ENCODE measurements at places on chromosomes 13 and 19.

GRCh38 chr19:7654401-7654800 is 14.4 kb upstream of the RETN start:
- no peak for DNase-seq

DNA sequence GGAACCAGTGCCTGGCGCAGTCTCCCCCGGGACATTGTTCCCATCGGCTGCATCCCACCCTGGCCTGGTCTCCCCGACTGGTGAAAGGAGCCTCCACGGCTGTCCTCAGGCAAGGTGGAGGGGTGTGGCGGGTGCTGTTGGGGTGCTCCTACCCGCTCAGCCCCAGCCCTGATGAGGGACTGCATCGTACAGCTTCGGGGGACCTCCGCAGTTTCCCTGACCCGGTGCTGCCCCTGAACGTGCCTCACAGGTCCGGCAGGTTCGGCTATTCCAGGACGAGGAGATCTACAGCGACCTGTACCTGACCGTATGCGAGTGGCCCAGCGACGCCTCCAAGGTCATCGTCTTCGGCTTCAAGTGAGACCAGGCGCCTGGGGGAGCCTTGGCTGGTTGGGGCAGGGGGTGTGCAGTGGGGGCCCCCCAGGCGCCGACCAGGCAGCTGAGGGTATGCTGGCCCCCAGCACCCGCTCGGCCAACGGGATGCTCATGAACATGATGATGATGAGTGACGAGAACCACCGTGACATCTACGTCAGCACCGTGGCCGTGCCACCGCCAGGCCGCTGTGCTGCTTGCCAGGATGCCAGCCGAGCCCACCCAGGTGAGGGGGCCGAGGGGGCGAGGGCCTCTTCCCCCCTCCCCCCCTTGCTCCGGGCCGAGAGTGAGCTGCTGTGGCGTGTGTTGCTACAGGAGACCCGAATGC is 3.5 kb downstream of the DCAF15 start:
- no peak for DNase-seq

DNA sequence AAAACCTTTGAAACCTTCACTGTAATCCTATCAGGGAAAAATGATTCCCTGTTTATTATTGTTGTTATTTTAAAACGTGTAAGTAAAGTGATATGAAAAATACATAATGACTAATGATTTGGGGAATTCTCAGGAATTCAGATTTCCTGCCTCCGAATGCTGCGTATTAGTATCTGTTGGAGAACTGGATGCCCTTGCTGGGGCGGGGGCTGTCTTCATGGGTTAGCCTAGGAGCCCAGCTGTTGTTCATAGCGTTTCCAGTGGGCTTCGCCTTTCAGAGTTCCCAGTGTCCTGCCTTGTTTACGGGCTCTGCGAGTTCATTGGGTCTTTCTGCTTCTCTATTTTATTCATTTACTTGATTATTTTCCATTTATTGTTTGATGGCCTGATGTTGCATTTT is 18.4 kb downstream of the NAXD start:
- DNase-seq: no peak

- peak; percentile 89 for DNase-seq
Observed at GRCh38 chr19:47573071-47574026, at the start of gene ZNF541. Gene ZNF541 (minus strand): TSS chr19:47573148. CDS start chr19:47555856, 17,292 bp downstream.

- DNase-seq: no peak
Observed at GRCh38 chr13:60318186-60318585, 78.8 kb upstream of the TDRD3 start.
